ENCODE measurements at places on chromosomes 1 and 21.
A peak's percentile ranks its signal among the peaks of the same experiment; 100 is the strongest.

DNA sequence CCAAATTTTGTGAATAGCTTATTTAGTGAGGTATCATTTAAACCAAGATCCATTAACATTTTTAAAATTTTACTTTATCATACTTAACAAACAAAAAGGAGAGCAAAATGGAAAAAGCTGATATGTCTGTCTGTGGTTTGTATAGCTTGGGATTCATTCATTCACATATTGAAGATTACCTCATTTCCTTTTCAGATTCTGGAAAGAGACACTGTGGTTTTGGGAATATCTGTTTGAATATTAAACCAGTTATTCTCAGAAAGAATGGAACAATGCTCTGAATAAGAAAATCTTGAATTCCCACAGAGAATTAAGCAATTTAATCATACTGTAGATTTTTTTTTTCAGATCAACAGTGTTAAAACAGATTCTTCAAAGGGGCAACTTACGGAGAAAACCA lies 93.8 kb upstream of the PRDX6 start:
- ATAC-seq, result no peak

DNA sequence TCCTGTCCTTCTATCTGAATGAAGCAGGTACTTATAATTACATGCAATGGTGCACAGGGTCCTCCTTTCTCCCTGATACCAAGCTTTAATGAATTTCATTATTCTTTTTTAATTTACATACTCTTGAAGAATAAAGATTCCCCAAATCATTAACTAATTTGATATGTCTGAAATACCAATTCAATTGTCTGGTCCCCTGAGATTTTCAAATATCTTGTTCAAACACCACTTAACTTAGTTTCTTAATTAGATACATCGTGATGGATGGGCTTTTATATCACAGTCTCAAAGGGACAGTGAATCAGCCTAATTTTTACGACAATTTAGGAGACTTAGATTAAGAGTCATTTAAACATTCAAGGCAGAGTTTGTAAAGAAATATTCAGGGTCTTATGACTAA lies 1054.6 kb downstream of the PLA2G4A start:
- no peak for ATAC-seq

DNA sequence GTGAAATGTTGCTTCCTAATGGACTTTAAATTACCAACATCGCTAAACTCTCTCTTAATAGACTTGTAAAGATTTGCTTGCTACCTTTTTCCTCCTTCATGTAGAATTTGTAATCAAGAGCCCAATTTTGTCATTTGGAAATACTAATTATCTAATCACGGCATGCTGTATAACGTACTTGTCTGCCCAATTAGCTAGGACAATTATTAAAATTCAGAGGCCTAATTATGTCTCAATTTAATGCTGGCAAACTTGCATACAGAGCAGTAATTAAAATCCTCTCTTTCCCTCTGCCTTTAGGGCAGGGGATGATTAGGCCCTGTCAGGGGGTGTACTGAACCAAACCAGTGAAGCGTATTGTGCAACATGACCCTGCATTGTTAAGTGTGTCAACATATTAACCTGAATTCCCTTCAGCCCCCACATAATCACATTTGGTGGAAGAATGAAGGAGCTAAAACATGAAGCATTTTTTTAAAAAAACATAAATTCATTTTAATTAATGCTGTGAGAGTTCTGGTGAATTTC lies 137.4 kb upstream of the BARHL2 start:
- ATAC-seq, result no peak

GRCh38 chr1:178382372-178382771 lies 114.4 kb downstream of the CLEC20A start:
- no peak for ATAC-seq

DNA sequence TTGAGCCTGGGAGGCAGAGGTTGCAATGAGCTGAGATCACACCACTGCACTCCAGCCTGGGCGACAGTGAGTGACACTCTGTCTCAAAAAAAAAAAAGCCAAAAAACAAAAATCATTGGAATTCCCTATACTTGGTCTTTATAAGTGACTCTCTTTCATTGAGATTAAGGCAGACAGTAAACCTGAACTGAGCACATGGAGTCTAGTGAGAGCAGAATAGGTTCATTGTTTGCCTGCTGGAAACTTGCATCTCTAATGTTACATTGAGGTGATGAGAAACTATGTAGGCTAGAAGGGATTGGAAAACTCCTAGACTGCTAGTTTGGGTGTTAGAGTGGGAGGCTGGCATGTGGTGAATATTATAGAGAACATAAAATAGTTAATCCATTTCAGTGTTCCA lies 25.4 kb downstream of the MAST2 start:
- ATAC-seq, result no peak

DNA sequence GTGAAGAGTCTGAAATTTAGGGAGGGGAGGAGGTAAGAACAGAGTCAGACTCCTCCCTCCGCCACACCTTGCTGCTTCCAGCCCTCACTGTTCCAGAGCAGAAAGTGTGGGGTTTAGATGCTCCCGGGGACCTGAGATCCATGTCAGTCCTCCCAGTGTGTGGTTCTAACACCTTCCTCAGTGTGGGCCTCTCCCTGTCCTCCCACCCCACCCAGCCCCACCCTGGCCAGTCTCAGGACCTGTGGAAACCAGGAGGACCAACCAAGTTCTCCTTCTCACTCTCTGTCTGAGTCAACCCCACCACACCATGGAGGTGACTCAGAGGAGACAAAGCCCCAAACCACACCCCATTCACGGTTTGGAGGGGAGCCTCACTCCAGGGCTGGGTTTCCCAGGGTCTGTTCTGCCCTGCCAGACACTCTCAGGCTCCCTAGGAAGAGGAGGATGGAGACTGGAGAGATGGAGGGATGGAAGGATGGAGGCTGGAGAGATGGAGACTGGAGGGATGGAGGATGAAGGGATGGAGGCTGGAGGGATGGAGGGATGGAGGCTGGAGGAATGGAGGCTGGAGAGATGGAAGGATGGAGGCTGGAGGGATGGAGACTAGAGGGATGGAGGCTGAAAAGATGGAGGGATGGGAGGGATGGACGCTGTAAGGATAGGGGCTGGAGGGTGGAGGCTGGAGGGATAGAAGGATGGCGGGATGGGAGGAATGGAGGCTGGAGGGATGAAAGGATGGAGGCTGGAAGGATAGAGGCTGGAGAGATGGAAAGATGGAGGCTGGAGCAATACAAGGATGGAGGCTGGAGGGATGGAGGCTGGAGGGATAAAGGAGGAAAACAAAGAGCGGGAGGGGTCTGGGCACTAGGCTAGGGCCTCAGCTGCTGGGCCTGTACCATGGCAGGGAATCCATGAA lies 100.9 kb upstream of the RUNX3 start:
- ATAC-seq, result no peak

DNA sequence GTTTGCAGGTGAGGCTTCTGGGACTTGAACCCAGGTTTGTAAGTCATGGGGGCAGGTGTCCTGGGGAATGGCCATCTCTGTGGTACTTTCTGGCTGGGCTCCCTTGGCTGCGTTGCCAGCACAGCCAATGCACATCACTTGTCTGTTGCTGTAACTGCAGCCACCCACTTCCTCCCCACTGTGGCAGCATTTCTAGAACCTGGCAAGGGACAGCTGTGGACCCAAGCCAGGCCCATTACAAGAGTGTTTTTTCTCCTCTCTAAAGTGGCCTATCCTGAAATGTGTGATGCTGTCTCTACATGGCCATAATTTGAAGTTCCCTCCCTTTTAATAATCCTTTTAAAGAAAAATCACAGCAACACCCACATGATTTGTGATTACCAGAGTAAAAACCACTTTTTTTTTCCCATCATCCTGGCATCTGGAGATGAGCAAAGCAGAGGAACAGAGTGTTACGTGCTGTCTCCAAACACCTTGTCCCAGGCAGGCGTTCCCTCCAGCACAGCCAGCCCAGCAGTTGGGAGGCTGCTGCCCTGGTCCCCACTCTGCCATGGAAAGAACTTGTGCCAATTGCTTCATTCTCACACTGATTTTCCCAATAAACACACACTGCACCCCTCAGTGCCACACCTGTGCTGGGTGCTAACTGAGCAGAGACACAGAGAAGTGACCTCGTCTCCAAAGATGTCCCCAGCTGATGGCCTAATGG lies 360.6 kb upstream of the USP24 start:
- peak; percentile 40 for ATAC-seq

DNA sequence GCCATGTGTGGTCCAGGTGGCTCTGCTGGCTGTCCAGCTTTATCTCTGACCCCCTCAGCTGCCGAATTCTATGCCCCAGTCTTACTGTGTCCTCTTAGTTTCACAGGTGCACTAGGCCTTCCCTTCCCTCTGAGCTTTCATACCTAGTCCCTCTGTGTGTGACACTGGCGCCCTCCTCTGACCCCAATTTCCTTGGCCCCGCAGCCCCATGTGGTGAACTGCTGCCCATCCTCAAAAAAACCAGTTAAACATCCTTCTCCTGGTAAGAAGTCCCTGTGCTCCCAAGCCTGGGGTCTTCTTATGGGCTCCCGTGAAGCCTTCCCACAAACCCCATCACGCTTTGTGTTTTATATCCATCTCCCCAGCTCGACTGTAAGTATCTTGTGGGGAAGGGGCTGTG lies 93.9 kb upstream of the TSPAN2 start:
- no peak for ATAC-seq

Measured in gastroesophageal sphincter (tissue), 4 donors.